ENCODE measurements at places on chromosomes 6 and 20.

DNA sequence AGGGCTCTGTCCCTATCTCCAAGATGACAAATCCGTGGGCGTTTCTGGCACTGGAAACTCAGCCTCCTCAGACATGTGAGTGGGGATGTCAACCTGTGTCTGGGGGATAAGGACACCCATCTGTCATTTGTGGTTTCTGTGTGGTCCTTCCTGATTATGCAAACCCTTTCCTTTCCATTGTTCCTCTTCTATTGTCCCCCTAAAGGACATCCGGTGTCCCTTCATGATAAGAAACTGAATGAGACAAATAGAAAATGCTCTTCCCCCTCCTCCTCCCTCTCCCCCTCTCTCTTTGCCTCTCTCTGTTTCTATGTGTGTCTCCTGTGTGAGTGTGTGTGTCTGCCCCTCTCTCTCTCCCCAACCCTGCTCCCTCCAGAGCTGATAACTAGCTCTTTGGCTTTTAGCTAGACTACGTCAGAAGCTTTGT, 11.5 kb upstream of the GLP1R start:
- DNase-seq = no peak

GRCh38 chr6:136975089-136975715, 53.1 kb downstream of the SLC35D3 start:
- DNase-seq = no peak

DNA sequence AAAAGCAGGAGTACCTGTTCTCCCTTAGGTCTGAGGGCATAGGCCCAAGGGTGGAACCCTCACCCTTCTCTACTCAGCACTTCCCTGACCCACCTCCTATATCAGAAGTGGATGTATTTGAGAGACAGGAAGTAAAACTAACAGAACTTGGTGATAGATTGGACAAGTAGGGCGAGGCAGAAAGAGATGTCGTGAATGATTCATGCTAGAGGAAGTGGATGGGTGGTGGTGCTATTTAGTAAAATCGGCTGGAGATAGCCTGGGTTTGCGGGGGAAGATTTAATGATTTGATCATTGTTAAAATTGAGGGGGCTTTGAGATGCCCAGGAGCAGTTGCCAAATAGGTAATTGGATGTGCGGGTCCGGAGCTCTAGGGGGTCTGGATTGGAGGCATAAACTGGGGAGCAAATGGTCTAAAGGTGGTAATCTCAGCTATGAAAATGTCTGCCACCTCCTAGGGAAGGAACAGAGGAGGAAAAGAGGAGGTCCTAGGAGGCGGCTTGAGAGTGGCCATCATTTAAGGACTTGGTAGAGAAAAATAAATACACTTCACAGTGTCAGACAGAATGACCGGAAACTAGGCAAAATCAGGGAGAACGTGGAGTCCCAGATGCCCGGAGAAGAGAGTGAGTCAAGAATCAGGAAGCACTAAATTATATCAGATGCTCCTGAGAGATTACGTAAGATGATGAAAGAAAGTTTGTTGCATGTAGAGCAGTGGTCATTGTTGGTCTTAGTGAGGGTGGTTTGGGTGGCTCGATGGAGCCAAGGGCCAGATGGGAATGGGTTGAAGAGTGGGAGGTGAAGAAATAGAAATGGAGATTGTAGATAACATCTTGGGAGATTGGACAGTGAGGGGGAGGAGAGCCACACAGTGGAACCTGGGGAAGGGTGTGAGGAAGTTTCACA, 142.0 kb downstream of the CEP57L1 start:
- DNase-seq = no peak

- no peak for DNase-seq
Measured at GRCh38 chr20:52586660-52587059, 385.5 kb upstream of the TSHZ2 start.

- no peak for DNase-seq
Measured at GRCh38 chr6:152509916-152510315, 127.2 kb downstream of the SYNE1 start.

- DNase-seq = no peak
Measured at GRCh38 chr6:99940582-99940981, 53.4 kb downstream of the MCHR2 start.

GRCh38 chr6:145139140-145139850, 596.0 kb downstream of the EPM2A start:
- DNase-seq = no peak

DNA sequence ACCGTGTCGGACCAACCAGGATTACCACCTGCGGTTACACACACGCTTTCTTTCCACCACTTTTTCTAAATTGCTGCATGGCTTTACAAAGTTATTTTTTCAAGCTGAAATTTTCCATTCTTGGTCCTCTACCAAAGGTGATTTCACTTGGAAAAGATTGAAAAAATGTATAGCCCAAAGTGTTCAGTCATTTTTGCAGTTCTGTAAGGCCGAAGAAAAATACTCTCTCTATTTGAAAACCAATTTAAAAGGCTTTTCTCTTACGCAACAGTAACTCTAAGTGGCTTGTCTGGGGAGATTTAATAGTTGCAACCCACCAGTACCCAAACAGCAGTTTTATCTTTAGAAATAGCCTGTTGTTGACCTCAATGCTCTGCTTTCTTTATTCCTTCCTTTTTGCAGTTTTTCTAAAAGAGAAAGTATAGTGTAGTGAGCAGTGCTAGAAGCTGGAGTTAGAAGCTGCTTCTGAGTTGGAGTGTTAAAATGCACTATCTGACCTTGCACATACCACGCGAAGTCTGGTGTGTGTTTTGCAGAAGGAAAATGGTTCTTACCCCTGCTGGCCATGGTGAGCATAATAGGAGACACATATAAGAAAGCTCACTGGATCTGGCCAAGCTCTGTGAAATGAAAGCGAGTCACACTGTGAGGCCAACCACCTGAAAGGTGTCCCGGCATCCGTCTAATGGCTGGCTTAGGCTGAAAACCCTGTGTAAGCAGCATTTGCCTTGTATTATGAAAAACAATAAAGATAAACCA, 271.6 kb upstream of the PRND start:
- no peak for DNase-seq

- peak; percentile 92 for DNase-seq
Measured at GRCh38 chr6:37103169-37104039, 66.5 kb upstream of the PIM1 start.

DNA sequence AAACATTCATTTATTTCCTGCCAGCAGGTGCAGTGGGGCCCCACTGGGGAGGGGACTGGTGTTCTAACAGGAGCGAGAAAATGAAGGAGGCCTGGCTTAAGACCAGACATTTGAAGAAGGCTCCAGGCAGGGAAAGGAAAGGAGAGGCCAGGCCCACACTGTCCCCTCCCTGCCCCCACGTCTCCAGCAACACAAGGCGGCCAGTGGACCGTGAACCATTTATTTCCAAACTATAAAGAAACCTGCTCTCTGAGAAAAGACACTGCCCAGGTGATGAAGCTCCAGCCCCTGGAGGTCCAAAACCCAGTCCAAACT, 41.4 kb upstream of the CDH22 start:
- DNase-seq = no peak

- DNase-seq = no peak
Measured at GRCh38 chr20:45450097-45450818, 19.3 kb upstream of the WFDC2 start.

DNA sequence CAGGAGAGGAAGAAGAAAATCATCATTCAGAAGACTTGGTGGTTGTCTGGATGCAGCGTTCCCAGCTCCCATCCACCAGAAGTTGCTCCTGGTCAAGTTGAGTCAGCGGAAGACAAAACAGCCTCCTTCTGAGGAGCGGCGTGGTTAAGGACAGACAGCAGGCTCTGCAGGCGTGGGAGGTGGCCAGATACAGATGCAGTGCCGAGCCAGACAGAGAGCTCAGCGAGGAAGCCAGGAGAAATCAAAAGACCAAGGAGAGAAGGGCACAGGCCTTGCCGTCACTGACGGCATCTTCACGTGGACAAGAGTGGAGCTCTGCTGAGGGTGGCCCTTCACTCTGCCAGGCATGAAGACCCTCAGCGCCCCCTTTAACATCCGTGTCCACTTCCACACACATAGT, 158.5 kb downstream of the THBS2 start:
- DNase-seq = no peak

- DNase-seq = no peak
Measured at GRCh38 chr6:157834549-157834948, 11.5 kb downstream of the SNX9 start.

DNA sequence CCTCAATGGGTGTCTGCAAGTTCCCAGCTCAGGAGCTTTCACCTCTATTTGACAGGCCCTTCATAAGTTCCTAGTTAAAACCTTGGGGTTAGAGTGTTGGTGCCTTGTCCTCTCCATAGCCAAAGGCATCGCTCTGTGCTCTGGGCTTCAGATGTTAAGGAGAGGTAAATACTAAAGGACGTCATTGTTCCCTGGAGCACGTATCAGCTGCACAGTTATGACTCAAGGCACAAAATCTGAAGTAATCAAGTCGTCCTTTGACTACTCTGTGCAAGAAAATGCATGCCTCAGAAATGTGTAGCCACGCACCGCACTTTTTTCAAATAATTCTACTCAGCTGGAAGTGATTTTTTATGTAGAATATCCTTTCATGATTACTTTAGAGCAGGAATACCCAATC, 240.8 kb upstream of the QKI start:
- no peak for DNase-seq

DNA sequence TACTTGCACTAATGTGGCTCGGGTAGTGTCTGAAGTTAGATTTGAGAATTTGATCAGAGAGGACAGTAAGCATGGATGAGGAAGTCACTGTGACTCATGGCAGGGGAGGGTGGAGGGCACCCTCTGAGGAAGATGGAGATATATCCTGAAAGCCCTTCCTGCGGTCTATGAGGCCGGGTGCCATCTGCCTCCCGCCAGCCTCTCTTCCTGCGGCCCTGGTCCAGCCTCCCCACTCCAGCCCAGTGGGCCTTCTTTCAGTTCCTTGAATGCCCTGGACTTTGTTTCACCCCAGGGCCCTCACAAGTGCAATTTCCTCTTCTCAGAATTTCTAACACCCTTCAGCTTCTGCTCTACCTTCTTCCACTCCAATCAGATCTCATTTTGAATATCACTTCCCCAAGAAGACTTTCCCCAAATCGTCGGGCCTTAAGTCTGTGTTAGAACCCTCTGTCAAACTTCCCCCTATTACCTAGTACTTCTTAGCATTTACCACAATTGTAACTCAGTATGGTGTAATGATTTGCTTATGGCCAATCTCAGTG, 20.2 kb upstream of the TNFAIP3 start:
- peak; percentile 45 for DNase-seq

DNA sequence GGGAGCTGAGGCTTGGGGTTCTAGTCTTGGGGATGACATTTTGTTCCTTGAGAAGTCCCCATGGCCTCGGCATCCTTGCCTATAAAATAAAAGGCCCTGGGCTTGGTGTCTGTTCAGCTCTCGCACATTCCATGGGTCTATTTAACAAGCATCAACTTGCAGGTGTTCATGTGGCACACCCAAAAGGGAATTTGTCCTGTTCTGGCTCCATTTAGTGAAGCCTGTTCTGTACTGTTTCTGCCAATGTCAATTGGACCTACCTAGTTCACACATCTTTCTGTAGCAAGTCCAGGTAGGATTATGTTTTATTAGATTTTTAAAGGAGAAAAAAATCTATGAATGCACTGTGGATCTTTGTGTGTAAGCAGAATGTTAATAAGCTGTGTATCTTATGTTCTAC, 262.0 kb downstream of the HIVEP2 start:
- DNase-seq = no peak

GRCh38 chr6:32968093-32968866, at the start of gene BRD2:
Gene BRD2, plus strand, starts transcription at chr6:32968594. Its CDS starts 4,305 bp downstream, at chr6:32972899.
- peak; percentile 99 for DNase-seq

- DNase-seq = no peak
Measured at GRCh38 chr6:23534351-23534750, 591.7 kb upstream of the NRSN1 start.

DNA sequence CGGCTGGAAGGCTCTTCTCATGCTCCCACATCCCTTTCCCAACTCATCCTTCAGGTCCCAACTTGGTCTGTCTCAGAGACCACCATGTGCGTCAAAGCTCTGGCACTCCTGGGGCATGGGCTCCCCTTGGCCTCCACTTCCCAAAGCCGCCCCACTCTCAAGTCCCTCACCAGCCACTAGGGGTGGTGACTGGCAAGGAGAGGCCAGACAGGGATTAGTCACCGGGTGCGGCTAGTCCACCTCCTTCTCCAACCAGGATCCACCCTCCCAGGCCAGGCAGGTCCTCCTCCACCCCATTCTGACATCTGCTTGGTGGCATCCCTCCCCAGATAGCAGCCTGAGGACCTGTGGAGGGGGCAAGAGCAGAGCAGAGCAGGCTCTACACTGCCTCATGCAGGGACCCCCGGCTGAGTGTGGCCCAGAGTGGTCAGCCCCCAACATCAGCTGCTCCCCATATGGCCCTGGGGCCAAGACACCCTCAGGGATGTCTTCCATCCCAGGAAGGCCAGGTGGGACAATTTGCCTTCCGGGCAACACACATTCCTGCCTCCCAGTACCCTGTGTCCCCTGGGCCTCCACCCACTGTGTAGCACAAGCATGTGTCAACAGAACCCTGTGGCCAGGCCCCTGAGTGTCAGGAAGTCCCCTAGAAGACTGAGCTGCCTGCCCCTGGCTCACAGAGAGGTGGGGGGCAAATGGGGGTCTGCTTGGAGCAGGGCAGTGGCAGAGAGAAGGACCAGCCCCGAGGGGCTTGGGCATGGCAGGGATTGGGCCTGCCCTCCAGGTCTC, 29.2 kb downstream of the YTHDF1 start:
- DNase-seq = no peak

GRCh38 chr6:11522812-11523605, 14.5 kb upstream of the TMEM170B start:
- DNase-seq = no peak

DNA sequence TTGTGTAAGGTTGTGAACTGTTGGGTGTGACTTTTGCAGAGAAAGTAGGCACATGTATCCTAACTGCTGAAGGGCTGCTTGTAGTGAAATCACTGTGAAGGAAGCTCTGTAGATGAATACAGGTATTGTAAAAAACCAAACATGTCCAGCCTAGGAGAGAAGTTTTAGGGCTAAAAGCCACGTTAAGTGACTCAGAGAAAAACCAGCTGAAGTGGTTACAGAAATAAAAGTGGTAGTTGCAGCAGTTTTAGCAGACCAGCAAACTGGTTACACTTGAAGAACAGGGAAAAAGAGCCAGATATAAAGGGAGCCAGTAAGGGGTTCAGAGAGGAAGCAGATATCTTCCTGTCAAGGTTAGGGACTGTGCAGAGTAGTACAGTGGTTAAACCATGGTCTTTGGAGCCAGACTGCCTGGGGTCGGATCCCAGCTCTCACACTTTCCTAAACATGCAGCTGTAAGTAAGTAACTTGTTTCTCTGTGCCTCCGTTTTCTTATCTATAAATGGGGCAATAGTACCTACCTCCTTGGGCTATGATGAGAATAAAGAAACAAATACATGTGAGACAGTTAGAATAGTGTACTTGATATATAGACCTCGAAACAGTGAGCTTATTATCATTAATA, 33.8 kb upstream of the RNF8 start:
- no peak for DNase-seq

DNA sequence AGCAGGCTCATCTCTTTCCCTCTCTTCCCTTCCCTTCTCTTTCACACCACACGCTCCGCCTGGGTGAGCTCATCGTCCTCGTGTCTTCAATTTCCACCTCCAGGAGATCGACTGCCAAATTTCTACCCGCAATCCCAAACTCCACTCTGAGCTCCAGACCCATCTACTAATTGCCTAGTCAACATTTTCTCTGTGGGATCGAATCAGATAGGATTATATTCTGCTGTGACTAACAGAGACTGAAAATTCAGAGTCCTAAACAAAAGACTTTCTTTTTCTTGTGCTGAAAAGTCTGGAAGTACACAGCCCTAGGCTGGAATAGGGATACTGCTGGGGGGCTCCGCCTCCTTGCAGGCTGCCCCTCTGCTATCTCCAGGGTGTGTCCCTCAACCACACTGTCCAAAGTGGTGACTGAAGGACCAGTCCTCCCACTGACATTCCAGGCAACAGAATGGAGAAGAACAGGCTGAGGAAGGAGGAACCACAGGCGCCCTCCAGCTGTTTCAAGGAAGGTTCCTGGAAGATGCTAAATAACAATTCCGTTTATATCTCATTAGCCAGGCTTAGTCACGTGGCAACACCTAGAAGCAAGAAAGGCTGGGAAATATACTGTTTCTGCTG, 5.0 kb upstream of the HSPA12B start:
- peak; percentile 39 for DNase-seq

All from psoas muscle (tissue), 8 donors.